ENCODE measurements at places on chromosomes 4 and X.
A peak's percentile ranks its signal among the peaks of the same experiment; 100 is the strongest.

GRCh38 chr4:119683518-119683917 lies 54.9 kb upstream of the PDE5A start:
- DNase-seq: no peak

GRCh38 chrX:115134382-115134781 lies 54.8 kb upstream of the RBMXL3 start:
- no peak for DNase-seq

DNA sequence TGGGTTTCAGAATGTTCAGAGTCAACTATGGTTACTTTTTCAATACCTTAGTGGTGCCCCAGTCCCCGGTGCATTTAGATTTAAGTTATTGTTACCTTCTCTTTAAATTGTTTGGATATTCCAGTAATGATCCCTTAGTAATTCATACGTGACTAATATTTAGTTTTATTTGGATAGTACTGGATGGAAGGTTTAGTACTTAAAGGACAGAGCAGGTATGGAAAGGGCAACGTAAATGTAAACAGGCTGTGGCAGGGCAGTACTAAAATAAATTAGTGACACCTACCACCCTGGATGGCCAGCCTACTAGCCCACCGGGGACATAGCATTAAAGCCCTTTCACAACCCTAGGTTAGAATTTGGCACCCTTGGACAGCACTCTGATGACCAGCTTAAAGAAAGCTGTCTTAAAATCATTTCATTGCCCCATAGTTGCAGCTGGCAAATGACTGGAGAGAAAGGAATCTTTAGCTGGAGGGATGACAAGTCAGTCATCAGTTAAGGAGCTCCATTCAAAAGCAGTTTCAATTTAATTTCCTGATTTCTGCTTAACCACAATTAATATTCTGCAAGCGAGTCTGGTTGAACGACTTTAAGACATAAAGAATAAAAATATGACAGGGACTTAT lies 16.4 kb downstream of the PLP1 start:
- DNase-seq: no peak

GRCh38 chr4:36333303-36333877 lies 52.0 kb downstream of the DTHD1 start:
- no peak for DNase-seq

- DNase-seq: no peak
Observed at GRCh38 chrX:49901048-49901447, 21.3 kb upstream of the CLCN5 start.

DNA sequence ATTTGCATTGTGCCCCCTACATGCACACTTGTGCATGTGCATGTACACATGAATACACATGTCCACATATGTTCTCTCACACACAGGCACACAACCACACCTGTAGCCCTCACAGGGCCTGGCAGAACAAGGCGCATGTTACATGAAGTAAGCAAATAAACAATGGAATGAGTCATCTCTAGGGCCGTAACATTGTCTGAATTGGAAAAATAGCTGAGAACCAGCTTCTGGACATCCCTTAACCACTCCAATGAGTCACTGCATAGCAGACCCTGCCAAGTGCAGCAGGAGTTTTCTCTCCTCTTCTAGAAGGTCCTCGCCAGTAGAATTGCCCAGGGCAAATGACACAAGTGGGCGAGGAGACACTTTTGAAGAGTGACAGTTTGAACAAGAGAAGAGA lies 66.1 kb downstream of the MAGEA10 start:
- no peak for DNase-seq

- no peak for DNase-seq
Observed at GRCh38 chr4:73869130-73870055, at the start of gene CXCL1. Gene CXCL1, plus strand, starts transcription at chr4:73869393. Its CDS starts 78 bp downstream, at chr4:73869471.

- DNase-seq: peak; percentile 55
Observed at GRCh38 chrX:46649421-46650260, 76.1 kb downstream of the CHST7 start.

DNA sequence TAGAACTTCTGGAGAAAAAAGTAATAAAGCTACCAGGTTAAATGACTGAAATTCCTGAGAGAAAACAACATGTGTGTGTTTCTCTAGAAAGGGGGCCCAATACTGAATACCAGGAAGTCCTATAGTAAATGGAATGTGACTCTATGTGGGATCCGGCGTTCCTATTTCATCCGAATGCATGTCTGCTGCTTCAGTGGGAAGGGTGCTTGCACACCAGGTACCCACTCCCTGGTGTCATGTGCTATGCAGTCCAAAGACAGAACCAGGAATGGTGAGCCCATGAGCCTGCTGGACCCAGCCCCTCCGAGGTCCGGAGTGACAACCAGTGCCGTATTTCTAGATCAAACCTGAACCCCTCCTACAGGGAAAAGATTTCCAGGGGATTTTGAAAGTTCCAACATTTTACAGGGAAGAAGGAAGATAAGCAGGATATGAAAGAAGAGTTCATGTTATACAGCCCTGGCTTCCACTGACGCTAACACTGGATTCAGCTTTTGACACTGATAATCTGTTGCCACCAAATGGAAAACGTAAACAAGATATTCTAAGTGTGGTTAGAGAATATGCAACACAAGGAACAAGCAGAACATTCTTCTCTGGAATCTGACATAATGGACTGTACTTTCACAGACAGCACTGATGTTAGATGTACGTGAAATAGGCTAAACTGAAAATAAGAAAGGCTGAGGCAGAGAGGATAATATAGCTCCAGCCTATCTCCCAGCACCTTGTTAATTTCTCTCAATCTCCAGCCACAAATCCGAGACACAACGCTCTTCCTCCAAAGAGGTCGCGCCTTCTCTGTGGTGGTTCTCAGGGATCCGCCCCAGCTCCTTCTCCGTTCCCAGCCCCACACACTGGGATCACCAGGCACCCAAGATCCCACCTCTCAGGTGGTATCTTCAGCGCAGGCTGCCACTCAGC lies 725 bp upstream of the CXCL1 start:
- DNase-seq: no peak

DNA sequence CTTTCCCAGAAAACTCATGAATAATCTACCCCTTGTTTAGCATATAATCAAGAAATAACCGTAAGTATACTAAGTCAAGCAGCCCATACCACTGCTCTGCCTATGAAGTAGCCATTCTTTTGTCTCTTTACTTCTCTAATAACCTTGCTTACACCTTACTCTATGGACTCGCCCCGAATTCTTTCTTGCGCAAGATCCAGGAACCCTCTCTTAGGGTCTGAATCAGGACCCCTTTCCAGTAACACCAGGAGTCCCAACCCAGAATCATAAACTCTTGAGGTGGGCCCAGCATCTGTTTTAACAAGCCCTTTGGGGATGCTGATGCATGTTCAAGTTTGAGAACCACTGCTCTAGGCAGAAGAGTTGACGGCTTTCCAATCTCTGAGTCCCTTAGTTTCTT lies 119.6 kb downstream of the BEND2 start:
- no peak for DNase-seq

- DNase-seq: no peak
Observed at GRCh38 chr4:40934676-40935075, 184.9 kb downstream of the NSUN7 start.

- no peak for DNase-seq
Observed at GRCh38 chr4:75844151-75844662, 58.0 kb downstream of the PPEF2 start.

GRCh38 chrX:10172877-10173276 lies 16.1 kb downstream of the CLCN4 start:
- no peak for DNase-seq

DNA sequence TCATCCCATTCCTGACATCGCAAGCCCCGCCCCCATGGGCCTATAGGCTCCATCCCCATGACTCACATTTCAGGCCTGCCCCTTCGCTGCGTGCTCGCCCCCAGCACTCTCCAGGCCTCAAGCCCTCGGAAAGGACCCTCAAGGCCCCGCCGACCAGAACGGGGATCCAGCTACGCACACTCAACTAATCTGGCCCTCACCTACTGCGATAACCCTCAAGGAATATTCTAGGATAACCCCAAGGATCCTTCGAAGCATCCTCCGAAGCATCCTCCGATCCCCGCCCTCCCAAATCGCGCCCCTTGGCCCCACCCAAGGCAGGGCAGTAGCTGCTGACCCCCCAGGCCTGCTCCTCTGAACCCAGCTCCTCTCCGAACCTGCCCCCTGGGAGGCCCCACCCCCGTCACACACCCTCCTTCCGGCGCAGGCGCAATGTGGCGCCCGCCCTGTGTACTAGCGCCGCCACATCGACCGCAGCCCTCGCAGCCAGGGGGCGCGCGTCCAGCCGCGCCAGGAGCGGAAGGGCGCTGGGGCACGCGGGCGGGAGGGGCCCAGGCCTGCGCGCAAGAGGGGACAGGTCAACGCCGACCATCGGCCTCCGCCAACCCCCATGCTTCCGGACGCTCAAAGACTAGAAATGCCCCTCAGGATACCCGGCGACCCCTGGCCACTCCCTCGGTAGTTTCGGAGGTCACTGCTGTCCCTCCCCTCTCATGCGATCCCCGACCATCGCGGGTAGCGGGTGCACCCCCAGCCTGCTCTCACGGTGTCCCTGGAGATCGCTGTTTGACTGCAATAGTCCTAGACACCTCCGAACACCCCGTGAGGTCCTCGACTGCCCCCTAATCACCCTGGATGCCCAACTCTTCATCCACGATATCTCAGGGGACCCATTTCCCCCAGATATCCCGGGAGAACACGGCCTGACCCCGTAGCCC lies 6.4 kb upstream of the MAGIX start:
- peak; percentile 69 for DNase-seq

GRCh38 chr4:98481167-98481566 lies 177.2 kb downstream of the TSPAN5 start:
- no peak for DNase-seq

- no peak for DNase-seq
Observed at GRCh38 chr4:92012899-92013867, 290.6 kb upstream of the GRID2 start.

DNA sequence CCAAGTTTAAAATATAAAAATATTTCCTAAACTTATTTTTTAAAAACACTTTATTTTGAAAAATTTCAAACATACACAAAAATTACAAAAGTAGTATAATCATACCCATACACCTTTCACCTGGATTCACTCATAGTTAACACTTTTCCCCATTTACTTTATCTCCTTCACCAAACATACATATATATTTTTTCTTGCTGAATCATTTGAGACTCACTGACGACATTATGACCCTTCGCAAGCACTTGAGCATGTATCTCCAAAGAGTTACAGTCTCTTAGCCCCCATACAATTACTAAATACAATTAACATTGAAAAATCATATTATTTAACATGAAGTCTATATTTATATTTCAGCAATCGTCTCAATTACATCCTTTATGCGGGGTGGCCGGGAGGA lies 19.8 kb downstream of the RXFP1 start:
- DNase-seq: no peak

DNA sequence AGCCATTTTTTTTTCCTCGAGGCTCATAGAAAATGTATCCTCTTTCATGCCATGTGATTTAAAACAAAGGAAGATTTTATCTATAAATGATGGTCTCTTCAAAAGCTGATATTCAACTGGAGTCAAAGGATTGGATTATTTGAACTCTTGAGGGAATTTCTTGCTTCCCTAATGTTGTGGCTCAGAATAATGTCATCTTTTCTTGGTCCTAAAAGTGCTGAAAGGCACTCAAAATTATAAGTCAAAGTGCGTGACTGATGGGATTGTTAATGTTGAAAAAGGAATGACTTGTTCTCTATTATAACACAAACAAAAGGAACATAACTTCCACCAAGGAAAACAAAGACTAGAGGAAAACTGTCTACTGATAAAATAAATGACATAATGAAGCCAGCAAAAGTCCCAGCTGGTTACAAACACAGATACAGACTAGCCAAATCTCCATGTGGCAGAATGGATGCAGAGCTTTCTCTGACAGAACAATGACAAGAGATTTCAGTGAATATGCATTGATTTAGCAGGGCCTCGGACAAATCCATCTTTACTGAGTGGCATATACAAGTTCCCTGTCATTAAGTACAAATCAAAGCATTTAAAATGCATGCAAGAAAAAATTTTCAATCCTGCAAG lies 552.6 kb downstream of the GBA3 start:
- no peak for DNase-seq

GRCh38 chr4:185792384-185793115 lies 19.4 kb downstream of the SORBS2 start:
- DNase-seq: no peak

DNA sequence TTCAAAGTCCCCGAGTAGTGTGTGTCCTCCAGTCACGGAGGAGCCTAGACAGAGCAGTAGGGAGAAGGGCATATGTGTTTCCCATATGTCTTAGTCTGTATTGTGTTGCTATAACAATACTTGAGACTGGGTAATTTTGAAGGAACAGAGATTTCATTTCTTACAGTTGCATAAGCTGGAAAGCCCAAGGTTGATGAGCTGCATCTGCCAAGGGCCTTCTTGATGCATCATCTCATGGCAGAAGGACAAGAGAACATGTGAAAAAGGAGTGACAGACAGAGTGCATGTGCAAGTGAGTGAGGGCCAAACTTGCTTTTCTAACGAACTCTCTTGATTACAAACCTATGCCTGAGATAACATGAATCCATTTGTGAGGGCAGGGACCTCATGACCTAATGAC lies 243.4 kb downstream of the ARHGAP10 start:
- no peak for DNase-seq

- DNase-seq: no peak
Observed at GRCh38 chr4:77360451-77360850, 203.4 kb downstream of the CCNG2 start.

- DNase-seq: no peak
Observed at GRCh38 chr4:116118221-116118620, 967.2 kb downstream of the TRAM1L1 start.

GRCh38 chrX:13932416-13932815 lies 97.3 kb downstream of the GEMIN8 start:
- DNase-seq: no peak

- no peak for DNase-seq
Observed at GRCh38 chrX:38318606-38319005, 8.7 kb downstream of the RPGR start.

- DNase-seq: no peak
Observed at GRCh38 chrX:2841537-2841936, 12.8 kb downstream of the GYG2 start.

DNA sequence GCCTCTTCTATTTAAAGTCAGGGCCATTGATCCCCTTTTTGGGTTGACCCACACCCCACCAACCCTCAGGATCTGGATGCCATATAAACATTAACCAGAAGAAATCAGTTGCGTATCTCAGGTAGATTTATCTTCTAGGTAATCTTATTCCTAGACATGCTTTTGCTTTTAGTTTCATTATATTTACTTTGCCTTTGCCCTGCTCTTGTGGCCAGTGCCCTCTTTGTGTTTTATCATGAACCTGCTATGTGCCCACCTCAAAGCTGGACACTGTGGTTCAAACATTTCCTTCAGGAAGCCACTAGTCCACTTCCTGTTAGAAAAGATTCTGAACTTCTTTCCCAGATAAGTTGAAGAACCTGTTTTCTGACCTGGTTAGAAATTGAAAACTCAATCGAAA lies 117.4 kb upstream of the EDNRA start:
- DNase-seq: no peak

GRCh38 chr4:128863312-128864075 lies 54.0 kb downstream of the JADE1 start:
- DNase-seq: no peak

DNA sequence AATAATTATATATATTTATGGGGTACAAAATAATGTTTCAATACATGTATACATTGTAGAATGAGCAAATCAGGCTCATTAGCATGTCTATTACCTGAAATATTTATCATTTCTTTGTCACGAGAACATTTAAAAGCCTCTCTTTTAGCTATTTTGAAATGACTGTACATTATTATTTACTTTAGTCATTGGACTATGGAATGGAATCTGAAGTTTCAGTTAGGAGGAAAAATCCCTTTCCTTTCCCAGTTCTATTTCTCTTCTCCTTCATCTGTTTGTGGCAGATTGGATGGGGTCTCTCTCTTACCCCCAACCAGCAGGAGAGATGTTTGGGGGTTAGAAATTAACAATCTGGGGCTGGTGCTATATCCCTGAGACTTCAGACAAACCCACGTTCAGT lies 292.5 kb upstream of the SFRP2 start:
- no peak for DNase-seq

All from GDM1 (cell line).